ENCODE measurements at places on chromosomes 1 and 21. TPM values are rescaled to one million over a fixed set of nuclear protein-coding genes. Genes with fewer than 3 reads are reported as not detected.

DNA sequence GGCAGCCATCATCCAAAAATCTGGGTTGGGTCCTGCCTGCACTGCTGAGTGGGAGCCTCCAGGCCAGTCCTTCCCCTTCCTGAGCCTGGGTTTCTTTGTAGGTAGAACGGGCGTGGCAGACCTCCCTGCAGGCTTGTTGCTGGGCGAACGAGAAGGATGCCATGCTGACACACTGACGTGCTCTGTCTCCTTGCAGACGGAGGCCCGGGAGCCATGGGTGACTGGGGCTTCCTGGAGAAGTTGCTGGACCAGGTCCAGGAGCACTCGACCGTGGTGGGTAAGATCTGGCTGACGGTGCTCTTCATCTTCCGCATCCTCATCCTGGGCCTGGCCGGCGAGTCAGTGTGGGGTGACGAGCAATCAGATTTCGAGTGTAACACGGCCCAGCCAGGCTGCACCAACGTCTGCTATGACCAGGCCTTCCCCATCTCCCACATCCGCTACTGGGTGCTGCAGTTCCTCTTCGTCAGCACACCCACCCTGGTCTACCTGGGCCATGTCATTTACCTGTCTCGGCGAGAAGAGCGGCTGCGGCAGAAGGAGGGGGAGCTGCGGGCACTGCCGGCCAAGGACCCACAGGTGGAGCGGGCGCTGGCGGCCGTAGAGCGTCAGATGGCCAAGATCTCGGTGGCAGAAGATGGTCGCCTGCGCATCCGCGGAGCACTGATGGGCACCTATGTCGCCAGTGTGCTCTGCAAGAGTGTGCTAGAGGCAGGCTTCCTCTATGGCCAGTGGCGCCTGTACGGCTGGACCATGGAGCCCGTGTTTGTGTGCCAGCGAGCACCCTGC, 1.4 kb downstream of the GJA4 start:
- DNase-seq = no peak

Gene LCE3D
- total RNA-seq = not detected

Gene BGLAP
- total RNA-seq = not detected

GRCh38 chr1:68344208-68344607, 105.5 kb downstream of the RPE65 start:
- DNase-seq = no peak

Gene KIF14
- total RNA-seq = 2.4 TPM
